ENCODE measurements at places on chromosomes 1 and 21. TPM values are rescaled to one million over a fixed set of nuclear protein-coding genes. Genes with fewer than 3 reads are reported as not detected.

ASTN1 gene
- total RNA-seq: not detected

TMCO4 gene
- 7.4 TPM for total RNA-seq

SASS6 gene
- 4.0 TPM for total RNA-seq

HAPLN2 gene
- total RNA-seq: not detected

TAF13 gene
- total RNA-seq: 24.8 TPM

S100A16 gene
- total RNA-seq: 548 TPM

CD48 gene
- total RNA-seq: not detected

HIVEP3 gene
- total RNA-seq: 3.7 TPM

SRGAP2B gene
- total RNA-seq: 16.0 TPM

APOBEC4 gene
- not detected for total RNA-seq

COPA gene
- total RNA-seq: 88.1 TPM

LIPI gene
- total RNA-seq: not detected

TRABD2B gene
- 2.8 TPM for total RNA-seq

CEP85 gene
- total RNA-seq: 11.8 TPM

TTC24 gene
- total RNA-seq: not detected

ACKR1 gene
- total RNA-seq: not detected

FGR gene
- not detected for total RNA-seq

All from A549 treated with Mapracorat at 1 μM for 4 hours (cell line).